ENCODE measurements at places on chromosomes 11 and 22.

GRCh38 chr11:34546511-34547209, 33.1 kb upstream of the ELF5 start:
- no peak for DNase-seq

GRCh38 chr11:66881927-66882452, 25.1 kb downstream of the LRFN4 start:
- no peak for DNase-seq

GRCh38 chr22:50180727-50181521, 4.8 kb upstream of the TRABD start:
- no peak for DNase-seq

DNA sequence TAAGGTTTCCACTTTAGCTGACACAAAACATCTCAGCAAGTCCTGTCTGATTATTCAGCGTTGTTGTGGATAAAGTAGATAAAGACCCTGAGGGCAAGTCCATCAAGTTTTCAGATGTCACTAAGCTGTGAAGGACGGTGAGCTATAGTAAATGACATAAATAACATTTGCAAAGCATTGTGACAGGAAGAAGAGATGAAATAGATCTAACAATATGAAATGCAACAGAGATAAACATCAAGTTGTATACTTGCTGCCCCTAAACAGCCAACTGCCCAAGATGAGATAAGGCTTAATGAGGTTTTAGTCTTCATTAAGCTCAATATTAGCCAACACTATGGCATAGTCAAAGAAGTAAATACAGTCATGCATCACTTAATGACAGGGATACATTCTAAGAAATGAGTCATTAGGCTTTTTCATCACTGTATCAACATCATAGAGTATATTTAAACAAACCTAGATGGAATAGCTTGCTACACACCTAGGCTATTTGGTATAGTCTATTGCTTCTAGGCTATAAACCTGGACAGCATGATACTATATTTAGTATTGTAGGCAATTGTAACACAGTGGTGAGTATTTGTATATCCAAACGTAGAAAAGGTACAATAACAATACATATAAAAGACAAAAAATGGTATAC, 625.1 kb upstream of the ANO5 start:
- no peak for DNase-seq

DNA sequence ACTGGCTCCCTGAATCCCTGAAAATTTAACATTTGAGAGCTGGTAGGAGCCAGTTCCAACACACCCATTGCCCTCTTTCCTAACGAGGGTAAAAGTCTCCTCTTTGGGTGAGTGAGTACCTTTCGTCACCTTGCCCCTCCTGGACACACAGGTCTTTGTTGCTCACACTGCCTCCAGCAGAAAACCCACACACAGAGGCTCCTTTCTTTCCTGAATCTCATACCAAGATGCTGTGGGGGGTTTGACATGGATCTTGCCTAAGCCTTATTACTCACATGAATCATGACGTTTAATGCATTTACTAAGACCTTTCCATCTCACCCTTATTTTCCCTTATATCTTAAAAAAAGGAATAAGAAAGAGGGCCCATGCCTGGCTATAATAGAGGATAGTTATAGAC, 53.0 kb downstream of the PARVA start:
- DNase-seq = no peak

- DNase-seq = no peak
These were observed at the start of gene FGF4 for GRCh38 chr11:69775163-69775755. Gene FGF4 (minus strand): TSS chr11:69775341. CDS start chr11:69775084, 257 bp downstream.

GRCh38 chr11:45930031-45930794, 7.8 kb downstream of the LARGE2 start:
- no peak for DNase-seq

DNA sequence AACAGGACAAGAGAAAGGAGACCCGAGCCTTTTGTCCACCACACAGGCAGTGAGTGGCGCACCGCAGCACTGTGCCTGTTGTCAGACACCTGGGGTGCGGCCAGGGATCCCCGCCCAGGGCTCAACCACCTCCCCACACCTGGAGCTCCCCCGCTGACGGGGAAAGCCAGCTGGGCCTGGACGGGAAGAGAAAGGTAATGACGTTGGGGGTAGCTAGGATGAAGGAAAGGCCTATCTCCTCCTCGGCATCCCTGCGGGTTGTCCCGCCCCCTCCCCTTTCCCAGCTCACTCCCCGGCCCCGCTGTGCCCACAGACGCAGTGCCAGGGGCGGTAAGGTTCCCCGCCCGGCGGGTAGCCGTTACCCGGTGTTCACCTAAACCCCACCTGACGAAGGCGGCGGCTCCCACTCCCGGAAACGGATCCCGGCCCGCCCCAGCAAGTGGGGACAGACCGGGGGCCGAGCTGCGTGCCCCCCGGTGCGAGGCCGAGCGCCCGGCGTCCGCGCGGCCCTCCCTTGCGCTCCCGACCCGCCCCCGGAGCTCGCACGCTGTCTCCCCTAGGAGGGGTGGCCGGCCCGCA, 495 bp downstream of the HYOU1 start:
- no peak for DNase-seq

DNA sequence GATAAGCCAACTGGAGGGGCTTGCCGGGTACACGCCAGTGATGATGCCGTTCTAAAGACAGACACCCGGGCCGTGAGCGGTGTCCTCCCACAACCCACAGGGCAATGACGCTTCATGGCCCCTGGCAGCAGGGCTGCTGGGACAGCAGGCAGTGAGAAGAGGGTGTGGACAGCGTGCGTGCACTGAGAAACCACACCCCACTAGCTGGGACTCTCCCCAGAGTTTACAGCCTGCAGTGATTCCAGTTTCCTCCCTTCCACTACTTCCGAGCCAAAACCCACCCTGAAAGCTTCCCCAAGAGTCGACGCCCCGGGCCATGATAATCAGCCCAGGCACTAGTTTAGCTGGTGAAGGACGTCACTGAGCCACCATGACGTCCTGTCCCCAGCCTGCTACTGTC, 29.2 kb downstream of the CPT1A start:
- no peak for DNase-seq

GRCh38 chr22:24510637-24511625, 15.8 kb downstream of the UPB1 start:
- no peak for DNase-seq

DNA sequence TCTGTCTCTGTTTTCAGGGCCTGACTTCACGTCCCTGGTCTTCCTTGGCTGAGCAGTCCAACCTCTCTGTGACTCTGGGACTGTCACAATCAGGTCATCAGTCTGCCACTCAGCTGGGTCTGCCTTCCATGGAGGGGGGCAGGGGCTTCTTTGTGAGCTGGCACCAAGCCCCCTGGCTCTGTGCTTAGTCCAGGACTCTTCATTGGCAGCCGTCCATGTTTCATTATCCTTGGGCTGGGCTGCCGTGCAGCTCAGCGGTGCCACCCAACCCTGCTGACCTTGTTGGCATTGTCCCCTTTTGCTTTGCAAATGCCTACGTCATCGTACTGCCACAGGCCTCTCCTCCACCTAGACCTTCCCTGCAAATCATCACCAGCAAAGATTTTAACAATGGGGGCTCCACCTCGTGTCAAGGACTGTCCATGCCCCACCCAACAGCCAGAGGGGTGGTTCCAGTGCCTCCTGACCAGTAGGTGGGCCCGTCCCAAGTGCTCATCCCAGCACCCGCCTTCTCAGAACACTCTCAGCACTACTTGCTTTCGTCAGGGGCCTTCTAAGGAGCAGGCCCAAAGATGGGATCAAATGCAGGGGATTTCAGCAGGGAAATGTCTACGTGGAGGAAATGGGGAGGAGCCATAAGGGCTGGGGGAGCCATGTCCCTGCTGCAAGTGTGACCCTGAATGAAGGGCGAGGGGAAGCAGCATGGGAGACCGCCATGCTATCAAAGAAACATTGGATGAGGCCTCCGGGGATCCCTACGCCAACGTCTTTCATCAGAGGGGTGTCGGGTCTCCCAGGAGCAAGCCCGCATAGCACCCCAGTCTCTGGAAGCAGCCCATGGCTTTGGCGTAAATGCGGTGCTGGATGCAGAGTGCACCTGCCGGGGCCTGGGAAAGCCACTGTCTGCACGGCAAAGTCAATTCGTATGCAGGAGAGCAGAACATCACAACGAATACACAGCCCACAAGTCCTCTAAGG, 18.2 kb downstream of the KRTAP5-6 start:
- no peak for DNase-seq

GRCh38 chr22:30695351-30695851, 727 bp downstream of the OSBP2 start:
- no peak for DNase-seq

DNA sequence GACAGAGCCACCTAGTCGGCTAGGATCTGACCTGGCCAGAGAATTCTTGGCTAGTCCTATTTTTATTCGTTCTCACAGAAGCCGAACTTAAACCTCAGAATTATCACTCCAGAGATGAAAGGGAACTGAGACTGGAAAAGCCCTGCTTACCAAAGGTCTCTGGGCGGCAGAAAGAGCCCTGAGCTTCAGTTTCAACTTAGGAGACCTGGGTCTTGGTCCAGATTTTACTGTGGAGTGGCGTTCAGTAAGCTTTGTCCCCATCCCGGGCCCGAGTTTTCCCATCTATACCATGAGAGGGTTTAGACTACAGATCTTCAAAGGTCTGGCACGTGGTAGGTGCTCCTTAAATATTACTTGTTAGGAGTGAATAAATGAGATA, 516 bp downstream of the NEU3 start:
- DNase-seq = no peak

Data from stimulated activated CD8-positive, alpha-beta memory T cell treated with anti-CD3 and anti-CD28 coated beads, Interleukin-4, amount 100 ng/mL, for 1 hour (primary cell).